Bronchus fibroblast of lung (primary cell): ENCODE measurements at places on chromosomes 3 and 15. TPM values are rescaled to one million over a fixed set of nuclear protein-coding genes. Genes with fewer than 3 reads are reported as not detected.

PTH1R gene
- total RNA-seq, result 0.34 and 0.59 TPM in 2 replicates

TMF1 gene
- 12.9 and 17.1 TPM in 2 replicates for total RNA-seq

CYP1A1 gene
- total RNA-seq, result not detected in 2 replicates

IL20RB gene
- 2.2 and 3.0 TPM in 2 replicates for total RNA-seq

CHRNB4 gene
- not detected in 2 replicates for total RNA-seq

CPNE9 gene
- total RNA-seq, result under 0.01 and 0.17 TPM in 2 replicates

LRRK1 gene
- total RNA-seq, result 2.8 and 5.4 TPM in 2 replicates

NR1I2 gene
- total RNA-seq, result under 0.01 and 0.34 TPM in 2 replicates

REC114 gene
- not detected in 2 replicates for total RNA-seq

SELENOK gene
- total RNA-seq, result 21.2 and 21.6 TPM in 2 replicates

PLSCR5 gene
- total RNA-seq, result not detected in 2 replicates

ANKRD34C gene
- not detected in 2 replicates for total RNA-seq

RGMA gene
- total RNA-seq, result 3.6 and 5.7 TPM in 2 replicates

CYP11A1 gene
- total RNA-seq, result 0.30 and 0.84 TPM in 2 replicates

MRAS gene
- total RNA-seq, result 15.0 and 15.6 TPM in 2 replicates

TMCO5A gene
- not detected in 2 replicates for total RNA-seq

LRRIQ4 gene
- not detected in 2 replicates for total RNA-seq
